ENCODE measurements at places on chromosomes 6 and 20.

DNA sequence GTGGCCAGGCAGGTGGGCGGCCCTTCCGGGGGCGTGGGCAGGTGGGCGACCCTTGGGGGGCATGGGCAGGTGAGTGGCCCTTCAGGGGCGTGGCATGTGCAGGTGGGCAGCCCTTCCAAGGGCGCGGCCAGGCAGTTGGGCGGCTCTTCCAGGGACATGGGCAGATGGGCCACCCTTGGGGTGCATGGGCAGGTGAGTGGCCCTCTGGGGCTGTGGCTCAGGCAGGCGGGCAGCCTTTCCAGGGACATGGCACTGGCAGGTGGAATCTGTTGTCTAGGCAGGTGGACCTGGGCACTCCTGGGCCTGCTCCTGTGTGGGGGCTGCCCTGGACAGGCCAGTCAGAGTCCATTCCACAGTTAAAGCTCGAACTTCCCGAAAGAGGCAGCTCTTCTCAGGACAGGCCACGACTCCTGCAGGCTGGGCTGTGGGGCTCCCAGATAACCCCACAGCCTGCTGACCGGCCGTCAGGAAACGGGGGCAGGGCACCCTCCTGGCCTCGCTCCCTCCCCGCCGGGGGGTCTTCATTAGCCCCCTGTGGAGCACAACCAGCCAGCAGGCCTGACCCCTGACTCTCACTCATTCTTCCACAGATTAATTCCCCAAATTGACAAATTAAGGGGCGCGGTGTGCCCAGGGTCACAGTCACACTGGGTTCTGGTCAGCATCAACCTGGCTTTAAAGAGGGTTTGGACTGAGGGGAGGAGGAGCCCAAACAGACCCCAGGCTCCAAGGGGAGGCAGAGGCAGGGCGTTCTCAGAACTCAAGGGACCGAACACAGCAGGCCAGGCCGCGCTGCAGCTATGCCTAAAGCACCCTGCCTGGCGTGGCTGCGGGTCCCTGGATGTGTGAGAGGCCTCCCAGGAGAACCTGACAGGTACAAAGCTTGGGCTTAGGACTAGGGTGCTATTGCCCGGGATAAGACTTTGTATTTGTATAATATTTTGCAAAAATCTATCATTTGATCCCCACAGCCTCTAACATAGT, 130.0 kb downstream of the DLL1 start:
- no peak for DNase-seq

- DNase-seq: no peak
These were observed 75.5 kb upstream of the TGM3 start for GRCh38 chr20:2220298-2220697.

GRCh38 chr6:145749632-145750031, 14.3 kb upstream of the EPM2A start:
- DNase-seq: peak; percentile 19

DNA sequence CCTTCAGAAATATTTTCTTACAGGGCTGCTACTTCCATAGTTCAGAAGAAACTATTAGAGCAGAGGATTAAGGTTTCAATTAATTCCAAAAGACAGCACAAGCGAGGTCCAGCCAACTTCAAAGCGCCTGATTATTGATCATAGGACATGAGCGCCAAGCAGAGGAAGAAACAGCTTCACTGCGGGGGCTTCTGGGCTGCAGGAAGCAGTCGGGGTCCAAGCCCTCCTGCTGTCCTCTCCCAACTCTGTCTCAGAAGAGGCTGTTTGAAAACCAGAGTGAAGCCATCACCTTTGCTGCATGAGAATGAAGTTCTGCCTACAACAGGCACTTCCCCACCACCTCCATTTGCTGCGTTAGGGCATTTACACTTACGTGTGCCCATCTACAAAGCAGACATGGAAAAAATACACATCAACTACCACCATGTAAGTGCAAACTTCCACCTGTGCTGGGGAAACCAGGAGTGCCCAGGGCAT, 23.9 kb downstream of the SUMO4 start:
- DNase-seq: no peak

GRCh38 chr20:57090590-57091560, 175.6 kb downstream of the BMP7 start:
- DNase-seq: no peak

DNA sequence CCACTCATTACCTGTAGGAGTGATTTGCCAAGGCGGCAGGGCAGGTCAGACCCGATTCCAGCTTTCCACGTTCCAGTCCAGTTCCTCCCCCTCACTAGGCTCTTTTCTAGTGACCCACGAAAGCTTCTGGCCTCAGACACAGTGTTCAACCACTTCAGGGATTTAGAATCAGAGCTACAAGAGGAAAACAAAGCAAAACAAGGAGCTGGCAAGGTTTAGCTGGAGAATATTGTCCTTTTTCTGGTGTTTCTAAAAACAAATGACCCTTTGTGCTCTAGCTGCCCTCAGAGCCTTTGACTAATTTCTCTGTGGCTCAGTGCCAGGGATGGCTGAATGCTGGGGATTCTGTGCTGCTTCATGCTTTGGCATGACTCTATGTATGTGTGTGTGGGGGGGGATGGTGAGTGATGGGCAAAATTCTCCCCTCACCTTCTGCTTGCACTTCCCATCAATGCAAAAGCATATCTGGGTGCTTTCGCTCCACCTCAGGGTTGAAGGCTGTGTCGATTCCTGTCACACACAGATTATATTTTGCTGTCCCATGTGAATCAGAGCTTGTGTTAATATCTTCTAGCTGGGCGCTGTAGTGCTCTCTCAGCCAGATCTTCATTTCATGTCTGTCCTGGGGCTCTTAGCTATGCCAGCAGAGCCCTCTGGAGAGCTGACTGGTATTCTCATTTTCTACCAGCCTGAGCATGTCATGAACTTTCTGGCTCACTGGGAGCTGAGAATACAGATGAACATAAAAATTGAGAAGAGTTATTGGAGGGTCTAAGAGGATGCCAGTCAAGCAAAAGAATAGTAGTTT, 19.3 kb upstream of the NEDD9 start:
- DNase-seq: no peak

- peak; percentile 12 for DNase-seq
These were observed 64.0 kb downstream of the RSPO3 start for GRCh38 chr6:127182501-127182900.

GRCh38 chr6:8195714-8196102, 93.4 kb upstream of the EEF1E1 start:
- DNase-seq: no peak

GRCh38 chr6:76886900-76887299, 576.4 kb downstream of the HTR1B start:
- DNase-seq: no peak

- peak; percentile 91 for DNase-seq
These were observed at the start of gene HMGN4 for GRCh38 chr6:26537846-26538571. Gene HMGN4, plus strand, starts transcription at chr6:26538366. Its CDS starts 6,841 bp downstream, at chr6:26545207.

DNA sequence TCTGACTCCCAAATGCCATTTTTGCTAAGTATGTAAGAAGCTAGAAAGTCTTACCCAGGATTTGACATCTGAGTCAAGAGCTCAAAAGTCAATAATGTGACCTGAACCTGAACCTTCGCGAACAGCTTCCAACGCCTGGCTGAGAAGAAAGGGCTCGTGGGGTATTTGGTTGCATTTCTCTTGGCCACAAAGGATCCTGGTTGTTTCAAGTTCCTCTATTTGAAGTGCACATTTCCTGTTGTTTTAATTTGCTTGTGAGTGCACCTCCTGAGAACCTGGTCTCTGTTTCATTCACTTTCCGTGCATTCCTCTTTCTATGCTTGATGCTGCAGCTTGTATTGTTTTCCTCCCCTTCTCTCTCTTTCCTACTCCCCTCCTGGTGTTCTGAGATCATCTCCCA, 212.5 kb downstream of the FOXA2 start:
- DNase-seq: peak; percentile 23

DNA sequence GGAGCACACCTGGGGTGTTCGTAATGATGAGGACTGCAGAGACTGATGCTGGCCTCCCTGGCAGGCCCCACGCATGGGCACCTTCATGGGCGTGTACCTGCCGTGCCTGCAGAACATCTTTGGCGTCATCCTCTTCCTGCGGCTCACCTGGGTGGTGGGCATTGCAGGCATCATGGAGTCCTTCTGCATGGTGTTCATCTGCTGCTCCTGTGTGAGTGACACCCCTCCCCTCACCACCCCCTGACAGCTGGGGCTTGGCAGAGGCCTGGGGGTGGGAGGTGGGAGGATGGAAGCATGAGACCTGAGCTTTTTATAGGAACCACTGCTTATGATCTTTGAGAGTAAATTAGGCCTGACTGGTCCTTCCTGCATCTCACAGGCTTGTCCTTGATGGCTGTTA, 6.7 kb downstream of the SLC12A5 start:
- DNase-seq: no peak

GRCh38 chr6:128074567-128074966, 173.7 kb upstream of the THEMIS start:
- DNase-seq: no peak

- peak; percentile 41 for DNase-seq
These were observed 2.4 kb upstream of the LTV1 start for GRCh38 chr6:143840595-143841265.

- no peak for DNase-seq
These were observed 438.4 kb upstream of the SPTLC3 start for GRCh38 chr20:12570371-12570770.

- DNase-seq: peak; percentile 49
These were observed 12.5 kb upstream of the BCKDHB start for GRCh38 chr6:80094017-80094416.

- DNase-seq: no peak
These were observed 8.1 kb downstream of the LYRM2 start for GRCh38 chr6:89630488-89630887.

- DNase-seq: peak; percentile 62
These were observed 1.3 kb downstream of the KPNA5 start for GRCh38 chr6:116682334-116682712.

DNA sequence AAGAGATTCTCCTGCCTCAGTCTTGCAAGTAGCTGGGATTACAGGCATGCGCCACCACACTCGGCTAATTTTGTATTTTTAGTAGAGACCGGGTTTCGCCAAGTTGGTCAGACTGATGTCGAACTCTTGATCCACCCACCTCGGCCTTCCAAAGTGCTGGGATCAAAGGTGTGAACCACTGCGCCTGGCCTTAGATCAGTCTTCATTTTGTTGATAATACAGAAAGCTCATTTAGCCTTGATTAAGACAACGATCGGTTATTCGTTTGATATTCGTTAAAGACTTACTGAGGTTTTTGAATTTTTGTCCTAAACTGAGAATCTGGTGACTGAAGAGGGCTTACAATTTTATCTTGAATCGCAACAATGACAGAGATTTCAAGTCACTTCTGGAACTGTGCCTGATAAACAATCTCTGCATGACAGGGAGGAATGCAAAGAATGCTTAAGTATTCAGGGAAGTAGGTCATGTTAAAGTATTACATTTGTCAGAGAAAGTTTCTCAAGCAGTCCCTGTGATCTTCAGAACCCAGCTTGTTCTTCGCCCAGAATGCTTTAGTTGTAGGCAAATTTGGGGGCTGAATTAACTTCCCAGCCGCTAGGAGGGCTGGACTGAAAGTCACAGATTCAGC, 14.8 kb downstream of the AKAP12 start:
- no peak for DNase-seq

DNA sequence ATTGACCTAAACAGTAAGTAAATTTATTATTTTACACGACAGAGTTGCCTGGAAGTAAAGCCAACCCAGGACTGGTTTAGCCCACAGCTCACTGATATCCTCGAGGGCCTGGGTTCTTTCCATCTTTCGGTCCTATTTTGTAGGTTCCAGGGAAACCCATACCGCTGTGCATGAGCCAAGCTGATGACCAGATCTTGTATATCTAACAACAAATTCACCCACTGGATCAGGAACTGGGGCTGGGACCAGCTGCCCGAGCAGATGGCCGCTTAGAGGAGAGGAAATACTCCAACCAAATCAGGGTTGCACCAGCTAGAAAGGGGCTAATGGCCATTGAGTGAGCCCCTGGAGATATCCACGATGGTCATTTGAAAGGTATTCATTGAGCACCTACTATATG, 139.2 kb downstream of the BACH2 start:
- DNase-seq: no peak

GRCh38 chr6:166450167-166450873, 67.6 kb upstream of the MPC1 start:
- no peak for DNase-seq

- no peak for DNase-seq
These were observed 488.5 kb upstream of the MAP3K7 start for GRCh38 chr6:91075244-91075976.

- no peak for DNase-seq
These were observed 64.2 kb downstream of the STK35 start for GRCh38 chr20:2165871-2166270.

GRCh38 chr20:35042268-35042667, 50.3 kb downstream of the TRPC4AP start:
- DNase-seq: no peak

DNA sequence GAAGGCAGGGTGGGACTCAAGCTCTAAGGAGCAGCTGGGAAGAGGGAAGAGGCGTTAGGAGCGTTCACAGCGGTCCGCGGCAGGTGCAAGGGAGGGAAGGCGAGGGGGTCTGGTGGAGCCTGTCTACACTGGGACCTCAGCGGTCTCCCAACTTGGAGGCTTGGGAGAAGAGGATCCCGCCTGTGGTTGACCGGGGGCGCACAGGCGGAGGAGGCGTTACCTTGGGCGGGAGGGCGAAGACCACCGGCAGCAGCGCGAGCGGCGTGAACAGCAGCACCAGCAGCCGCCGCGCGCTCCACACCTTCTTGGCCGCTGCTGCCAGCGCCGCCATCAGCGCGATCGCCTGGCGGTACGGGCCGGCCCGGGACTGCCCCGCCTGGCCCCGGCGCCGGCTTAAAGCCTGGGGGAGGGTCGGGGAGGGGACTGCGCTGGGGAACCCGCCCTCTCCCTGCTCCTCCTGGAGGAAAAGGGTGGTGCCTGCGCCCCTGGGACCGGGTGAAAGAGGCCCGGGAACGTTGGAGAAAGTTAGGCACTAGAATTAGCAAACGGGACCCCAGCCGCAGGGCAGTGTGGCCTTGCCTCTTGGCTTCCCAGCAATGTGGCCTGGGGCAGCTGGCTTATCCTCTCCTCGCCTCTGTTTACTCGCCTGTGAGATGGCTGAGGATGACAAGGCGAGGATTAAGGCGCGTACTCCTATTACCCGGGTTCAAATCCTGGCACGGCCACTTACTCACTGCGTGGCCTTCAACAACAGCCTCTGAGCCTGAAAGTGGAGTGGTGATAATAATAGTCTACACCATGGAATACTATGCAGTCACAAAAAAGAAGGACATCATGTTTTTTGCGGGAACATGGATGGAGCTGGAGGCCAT, at the start of gene SLC13A3:
TSS of gene SLC13A3 (minus strand) at position 369 of the 872 bp plus-strand sequence. CDS start at position 331, 38 bp downstream.
- DNase-seq: no peak

DNA sequence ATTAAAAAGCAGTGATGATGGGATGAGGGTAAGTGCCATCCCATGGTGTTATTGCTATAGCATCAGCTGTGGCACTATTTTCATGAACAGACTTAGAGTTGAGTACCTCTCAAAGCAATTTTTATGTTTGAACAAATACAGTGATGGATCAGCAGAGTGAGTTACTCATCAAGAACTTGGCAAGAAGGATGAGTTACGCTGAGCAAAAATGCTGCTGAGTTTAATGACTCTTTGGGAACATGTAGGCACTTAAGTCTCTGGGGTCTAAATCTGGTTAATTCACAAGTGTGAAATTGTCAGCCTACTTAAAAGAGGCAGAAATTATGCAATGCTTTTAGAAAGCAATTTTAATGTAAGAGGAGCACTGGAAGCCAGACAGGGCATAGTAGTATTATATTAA, 78.5 kb upstream of the AHI1 start:
- no peak for DNase-seq

All from suppressor macrophage treated with lipopolysaccharide for 4 hours (primary cell).